B cell (primary cell): ENCODE measurements at places on chromosomes 13 and 19.

DNA sequence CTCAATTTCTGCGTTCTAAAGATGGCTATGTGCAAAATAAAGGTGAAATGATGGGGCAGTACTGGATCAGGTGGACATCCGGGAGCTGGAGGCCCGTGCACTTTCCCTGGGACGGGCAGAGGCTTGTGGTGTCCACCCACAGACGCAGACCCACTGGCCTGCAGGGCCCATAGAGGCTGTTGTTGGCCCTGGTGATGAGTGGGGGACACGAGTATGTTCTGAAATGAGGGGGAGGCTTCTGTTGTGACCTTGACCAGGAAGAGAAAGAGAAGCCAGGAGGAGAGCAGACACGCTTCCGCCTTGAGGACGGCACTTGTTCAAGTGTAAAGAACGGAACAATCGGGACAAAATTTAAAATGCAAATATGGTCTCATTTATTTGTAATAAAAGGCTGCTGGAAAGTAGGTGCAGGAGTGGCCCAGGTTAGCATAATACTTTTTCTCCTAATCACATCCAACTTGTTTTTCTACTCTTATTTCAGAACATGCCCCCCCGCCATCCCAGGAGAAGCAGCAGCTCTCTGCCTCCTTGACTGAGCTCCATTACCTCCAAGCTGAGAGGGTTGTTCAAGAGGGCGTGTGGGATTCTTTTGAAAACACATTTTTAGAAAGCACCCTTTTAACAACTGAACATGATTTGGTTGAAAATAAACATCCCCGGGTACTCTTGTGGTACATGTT, 27.1 kb downstream of the ATP11A start:
- no peak for DNase-seq

GRCh38 chr13:109074853-109075252, 445.4 kb downstream of the MYO16 start:
- DNase-seq, result no peak

DNA sequence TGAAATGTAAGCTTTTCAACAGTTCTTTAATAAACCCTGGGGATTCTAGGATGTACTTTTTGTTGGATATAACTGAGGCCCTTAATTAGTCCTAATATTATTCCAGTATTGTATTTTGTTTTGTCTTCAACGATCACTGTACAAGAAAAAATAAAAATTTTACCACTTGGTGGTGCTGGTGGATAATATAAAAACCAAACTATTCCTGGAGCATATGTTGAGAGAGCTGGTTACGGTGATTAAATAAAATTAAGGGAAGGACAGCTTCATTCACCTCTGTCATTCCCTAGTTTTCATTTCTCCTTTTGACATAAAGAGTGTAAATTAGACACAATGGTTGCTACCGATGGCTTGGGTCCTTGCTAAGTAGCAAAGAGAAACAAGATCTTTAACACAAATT, 598.6 kb upstream of the PCDH20 start:
- DNase-seq, result no peak

GRCh38 chr13:24648983-24649687, 31.1 kb upstream of the ATP12A start:
- no peak for DNase-seq

- DNase-seq, result peak; percentile 88
These were observed 2.1 kb upstream of the CIRBP start for GRCh38 chr19:1266916-1267476.

DNA sequence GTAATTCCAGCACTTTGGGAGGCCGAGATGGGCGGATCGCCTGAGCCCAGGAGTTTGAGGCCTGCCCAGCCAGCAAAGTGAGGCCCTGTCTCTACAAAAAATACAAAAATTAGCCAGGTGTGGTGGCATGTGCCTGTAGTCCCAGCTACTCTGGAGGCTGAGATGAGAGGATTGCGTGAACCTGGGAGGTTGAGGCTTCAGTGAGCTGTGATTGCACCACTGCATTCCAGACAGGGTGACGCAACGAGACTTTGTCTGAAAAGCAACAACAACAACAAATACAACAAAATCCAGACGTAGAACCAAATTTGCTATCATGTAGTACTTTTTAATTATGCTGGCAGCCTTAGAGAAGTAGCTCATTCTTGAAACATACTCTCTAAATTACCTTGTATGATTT, 277.1 kb downstream of the KLF5 start:
- no peak for DNase-seq

DNA sequence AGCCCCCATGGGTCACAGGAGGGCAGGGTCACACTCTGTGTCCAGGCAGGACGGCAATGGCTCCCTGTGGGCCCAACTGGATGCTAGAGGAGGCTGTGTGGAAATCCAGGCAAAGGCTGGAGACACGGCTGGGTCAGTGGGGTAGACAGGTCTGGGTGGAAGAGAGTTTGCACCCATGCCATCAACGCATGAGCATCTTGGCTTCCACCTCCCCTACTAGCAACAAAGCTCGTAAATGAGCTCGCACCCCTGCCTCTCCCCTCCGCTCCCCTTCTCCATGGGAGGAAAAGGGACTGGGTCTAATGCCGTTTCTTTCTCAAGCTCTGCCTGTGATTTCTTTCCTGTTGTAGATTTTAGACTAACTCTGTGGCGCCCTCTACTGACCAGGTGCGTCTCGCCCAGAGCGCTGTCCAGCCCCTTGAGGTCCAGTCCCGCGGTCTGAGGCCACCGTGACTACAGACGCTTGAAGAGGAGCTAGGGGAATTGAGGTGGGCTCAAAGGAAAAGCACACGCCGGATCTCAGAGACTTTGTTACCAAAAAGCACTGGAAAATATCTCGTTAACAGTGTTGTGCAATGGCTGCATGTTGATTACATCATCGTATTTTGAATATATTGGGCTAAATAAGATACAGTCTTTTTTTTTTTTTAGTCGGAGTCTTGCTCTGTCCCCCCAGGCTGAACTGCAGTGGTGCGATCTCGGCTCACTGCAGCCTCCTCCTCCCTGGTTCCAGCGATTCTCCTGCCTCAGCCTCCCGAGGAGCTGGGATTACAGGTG, 50.7 kb upstream of the USP29 start:
- no peak for DNase-seq

DNA sequence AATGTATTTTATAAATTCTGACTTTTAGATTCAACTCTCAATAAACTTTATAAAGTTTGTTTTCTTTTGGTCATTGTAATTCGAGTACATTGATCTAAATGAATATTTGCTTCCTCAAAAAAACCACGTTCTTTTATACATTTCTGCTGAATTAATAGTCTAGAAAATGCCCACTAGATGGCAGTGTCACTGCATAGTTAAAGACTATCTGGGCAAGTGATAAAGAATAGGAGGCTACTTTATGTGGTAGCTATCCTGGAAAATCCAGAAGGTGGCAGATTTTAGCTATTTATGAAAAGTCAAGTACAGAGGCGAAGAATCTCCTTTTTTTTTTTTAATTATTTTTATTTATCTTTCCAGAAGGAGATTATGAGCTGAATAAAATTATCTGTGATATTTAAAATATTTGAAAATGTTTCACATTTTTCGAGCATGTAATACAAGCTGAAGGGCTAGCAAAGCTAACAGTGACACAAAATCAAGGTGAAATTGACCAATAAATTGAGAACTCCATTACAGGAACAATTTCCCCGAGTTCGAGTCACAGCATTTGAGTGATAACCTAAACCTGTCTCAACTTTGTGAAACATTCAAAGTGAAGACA, 221.8 kb downstream of the OLFM4 start:
- peak; percentile 44 for DNase-seq
